Activated CD4-positive, alpha-beta memory T cell treated with anti-CD3 and anti-CD28 coated beads for 36 hours (primary cell): ENCODE measurements at places on chromosomes 3 and 15. TPM values are rescaled to one million over a fixed set of nuclear protein-coding genes. Genes with fewer than 3 reads are reported as not detected.

- DNase-seq = no peak
Measured at GRCh38 chr3:126268866-126269265, 88.3 kb downstream of the KLF15 start.

DNA sequence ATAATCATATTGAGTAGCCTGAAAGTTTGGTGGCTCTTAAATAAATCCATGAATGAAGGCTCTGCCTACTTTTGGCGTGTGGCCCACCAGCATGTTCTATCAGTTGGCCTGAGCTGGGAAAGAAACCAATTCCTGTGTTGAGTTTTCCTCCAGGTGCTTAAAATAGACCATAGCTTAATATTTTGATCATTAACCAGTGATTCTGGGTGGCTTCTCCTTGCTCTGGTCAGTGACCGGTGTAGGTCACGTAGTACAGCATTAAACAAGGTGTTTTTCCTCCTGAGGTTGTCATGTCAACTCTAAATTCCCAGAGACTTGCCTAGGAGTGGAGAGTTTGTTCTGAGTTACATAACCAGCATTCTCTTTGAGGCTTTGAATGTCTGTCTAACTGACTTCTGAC, 1.3 kb downstream of the HHLA2 start:
- DNase-seq = no peak

DNA sequence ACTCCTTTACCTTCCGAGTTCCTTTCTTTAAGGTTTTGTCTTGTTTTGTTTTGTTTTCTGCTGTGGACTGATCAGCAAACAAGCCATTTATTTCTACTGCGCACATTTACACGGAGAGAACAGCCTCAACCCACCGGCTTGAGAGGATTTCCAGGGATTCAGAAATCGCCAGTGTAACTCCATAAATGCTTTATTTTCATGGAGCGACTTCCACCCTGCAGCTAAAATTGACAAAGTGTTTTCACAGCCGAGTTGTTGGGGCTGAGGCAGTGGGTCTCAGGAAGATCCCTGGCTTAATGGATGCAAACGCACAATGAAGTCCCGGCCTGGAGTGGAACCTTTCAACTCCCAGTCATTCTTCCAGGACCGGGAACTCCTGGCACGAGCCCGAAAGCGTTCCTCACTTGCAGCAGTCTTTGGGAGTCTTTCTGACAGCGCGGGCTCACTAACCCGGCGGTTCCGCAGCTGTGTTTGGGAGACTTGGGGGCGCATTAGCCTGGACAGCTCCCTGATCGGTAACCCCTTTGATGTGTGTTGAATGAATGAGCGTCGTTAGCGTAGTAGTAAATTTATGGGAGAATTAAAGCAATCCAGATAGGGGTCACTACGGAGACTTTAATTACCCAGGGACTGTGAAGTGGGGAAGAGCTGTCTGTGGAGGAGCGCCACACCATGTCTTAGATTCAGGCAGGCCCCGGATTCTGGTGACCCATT, 785 bp upstream of the MYRIP start:
- DNase-seq = no peak

DNA sequence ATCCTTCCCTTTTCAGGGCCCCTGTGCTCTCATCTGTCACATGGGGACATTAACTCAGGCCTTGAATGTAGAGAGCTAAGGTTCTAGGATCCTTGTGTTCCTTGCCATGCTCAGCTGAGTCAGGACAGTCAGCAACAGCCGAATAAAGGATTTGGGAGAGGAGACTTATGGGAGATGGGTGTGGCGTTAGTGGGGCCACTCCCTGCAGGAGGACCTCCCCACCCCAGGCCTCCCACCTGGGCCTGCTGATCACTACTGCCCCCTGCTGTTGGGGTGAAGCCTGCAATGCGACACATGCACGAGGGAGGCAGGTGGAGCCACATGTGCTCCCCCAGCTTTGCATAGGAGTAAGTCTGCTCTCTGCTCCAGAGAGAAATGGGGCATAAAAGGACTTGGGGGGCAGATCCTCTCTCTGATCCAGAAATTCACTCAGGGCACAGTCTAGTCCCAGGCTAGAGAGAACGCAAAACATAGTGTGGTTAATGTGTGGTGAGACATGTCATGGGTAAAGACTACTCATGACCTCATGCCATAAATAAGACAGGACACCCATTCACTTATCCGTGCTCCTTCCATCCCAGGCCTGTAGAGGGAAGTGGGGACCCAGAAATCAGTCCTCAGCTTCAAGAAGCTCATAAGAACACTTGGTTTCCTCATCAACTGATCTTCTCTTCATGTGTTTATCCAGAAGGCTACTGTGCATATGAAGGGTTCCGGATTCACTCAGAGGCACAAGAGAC, 19.4 kb downstream of the RBP1 start:
- DNase-seq = peak; percentile 34

GRCh38 chr3:162292409-162292808, 795.8 kb downstream of the OTOL1 start:
- no peak for DNase-seq

DNA sequence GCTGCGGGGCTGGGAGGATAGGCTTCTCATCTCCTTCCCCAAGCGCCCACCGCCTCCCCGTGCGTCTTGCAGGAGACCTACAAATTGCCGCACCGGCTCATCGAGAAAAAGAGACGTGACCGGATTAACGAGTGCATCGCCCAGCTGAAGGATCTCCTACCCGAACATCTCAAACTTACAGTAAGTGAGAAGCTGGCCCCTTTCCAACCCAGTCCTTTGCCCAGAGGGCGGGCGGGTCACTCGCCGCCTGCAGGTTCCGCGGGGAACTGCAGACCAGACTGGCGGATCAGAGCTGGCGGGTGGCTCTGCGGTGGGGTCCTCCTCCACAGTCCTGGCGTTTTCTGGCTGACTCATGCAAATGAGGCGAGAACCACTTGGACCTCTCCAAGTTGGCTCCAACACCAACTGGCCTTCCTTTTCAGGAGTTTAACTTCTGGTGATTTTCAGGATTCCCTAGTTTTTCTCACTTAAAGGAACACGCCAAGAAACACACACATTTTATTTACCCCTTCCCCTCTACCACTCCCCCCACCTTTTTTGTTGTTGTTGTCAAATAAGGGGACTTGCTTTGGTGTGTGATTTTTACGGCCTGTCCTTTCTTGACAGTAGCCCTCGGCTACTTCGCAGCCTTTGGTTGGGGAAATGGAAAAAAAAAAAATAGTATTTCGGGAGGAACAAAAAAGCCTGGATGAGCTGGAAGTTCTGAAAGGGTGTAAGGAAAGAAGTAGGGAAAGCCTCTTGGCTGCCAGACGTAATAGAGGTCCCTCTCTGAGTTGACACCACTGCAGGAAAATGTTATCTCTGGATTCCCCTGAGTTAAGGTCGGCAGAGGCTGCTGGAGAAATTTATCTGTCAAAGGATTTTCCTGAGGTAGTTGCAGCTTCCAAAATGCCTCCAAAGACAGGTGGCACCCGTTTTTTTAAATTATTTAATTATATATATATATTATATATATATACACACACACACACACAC, 1.3 kb downstream of the BHLHE40 start:
- DNase-seq = peak; percentile 95

GRCh38 chr15:101138913-101139880, 112.7 kb downstream of the CHSY1 start:
- no peak for DNase-seq

- no peak for DNase-seq
Measured at GRCh38 chr15:93974804-93975481, 256.4 kb upstream of the MCTP2 start.

Gene ARL14
- total RNA-seq = not detected

Gene ILDR1
- 0.26 TPM for total RNA-seq

Gene TMC3
- total RNA-seq = not detected

Gene RBP2
- total RNA-seq = not detected

Gene SSUH2
- not detected for total RNA-seq

Gene TEX55
- not detected for total RNA-seq
